ENCODE measurements at places on chromosomes 5 and 9. TPM values are rescaled to one million over a fixed set of nuclear protein-coding genes. Genes with fewer than 3 reads are reported as not detected.

DNA sequence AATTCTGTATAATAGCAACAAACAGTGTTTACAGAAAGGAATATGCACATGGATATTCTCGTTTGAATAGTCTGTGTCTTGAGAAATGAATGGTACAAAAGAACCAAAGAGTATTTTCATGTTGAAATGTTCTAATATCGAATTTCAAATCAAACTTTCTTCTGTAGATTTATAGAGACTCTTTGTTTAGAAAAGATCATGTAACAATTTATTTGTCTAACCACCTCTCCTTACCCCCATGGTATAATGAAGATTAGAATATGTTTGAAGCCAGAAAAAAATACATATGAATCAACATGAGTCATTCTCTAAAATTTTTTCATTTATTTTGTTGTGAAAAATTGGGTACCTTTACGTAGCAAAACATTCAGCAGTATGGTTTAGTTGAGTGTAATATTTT is 285.6 kb downstream of the PRR16 start:
- DNase-seq, result no peak

GRCh38 chr9:76454311-76454710 is 4.7 kb upstream of the GCNT1 start:
- no peak for DNase-seq

GRCh38 chr9:128912270-128912853 is 8.4 kb upstream of the PHYHD1 start:
- DNase-seq, result no peak

DNA sequence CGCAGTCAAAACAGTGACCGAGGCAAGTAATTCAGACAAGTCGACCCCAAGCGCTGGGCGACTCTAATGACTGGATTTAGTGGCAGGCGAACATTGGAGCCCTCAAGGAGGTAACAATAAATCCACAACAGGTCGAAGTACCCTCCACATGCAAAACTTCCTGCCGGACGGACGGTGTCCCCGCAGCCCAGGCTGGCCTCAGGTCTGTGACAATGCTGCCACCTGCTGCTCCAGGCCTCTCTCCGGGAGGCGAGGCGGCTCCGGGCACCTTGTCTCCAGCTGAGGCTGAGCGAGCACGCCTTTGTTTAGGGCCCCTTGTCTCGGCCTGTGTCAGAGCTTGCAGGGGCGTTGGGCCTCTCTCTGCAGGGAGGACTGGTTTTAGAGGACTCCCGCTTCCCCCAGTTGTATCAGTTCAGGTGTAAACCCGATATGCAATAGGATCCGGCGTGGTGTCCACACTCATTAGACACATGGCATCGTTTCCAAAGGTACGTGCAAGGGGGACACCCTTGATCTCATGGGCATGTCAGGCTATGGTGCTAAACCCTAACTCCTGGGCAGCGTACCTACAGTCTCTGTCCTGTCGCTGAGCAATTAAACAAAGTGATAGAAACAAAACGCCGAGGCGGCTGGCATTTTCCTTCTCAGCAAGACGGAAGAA is 628.0 kb upstream of the ADAMTS16 start:
- DNase-seq, result no peak

GRCh38 chr5:137565450-137565849 is 66.3 kb upstream of the SPOCK1 start:
- no peak for DNase-seq

GRCh38 chr5:56833325-56833724 is 18.0 kb downstream of the MAP3K1 start:
- peak; percentile 38 for DNase-seq

GRCh38 chr5:152425083-152425482 is 20.0 kb upstream of the NMUR2 start:
- DNase-seq, result no peak

DNA sequence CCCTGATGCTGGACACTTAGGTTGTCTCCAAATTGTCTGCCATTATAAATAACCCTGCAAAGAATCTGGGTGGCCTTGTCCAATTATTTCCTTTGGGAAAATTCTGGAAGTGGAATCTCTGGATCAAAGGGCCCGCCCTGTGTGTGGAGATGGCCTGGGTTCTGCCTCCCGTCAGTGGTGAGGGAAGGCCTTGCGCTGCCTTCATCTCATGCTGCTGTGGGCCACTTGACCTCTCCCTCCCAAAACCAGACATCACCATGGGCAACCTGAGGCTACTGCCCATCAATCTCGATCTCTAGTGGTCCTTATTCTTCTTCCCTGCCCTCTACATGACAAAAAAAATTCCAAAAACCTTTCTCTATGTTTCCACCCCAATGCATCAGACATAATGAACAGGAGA is 6.6 kb downstream of the CLTB start:
- no peak for DNase-seq

Gene BTNL8
- total RNA-seq, result 0.75 TPM

Gene SPATA31C1
- total RNA-seq, result not detected

Gene FOXD4L3
- not detected for total RNA-seq

Gene RASGEF1C
- total RNA-seq, result not detected

Gene MPDZ
- total RNA-seq, result not detected

Gene TMEM171
- 0.42 TPM for total RNA-seq

Gene DPYSL3
- not detected for total RNA-seq

Gene SLC4A9
- not detected for total RNA-seq
